Stimulated activated CD4-positive, alpha-beta T cell treated with anti-CD3 and anti-CD28 coated beads, Interleukin-2, amount 100 ng/mL, for 4 hours (primary cell): ENCODE measurements at places on chromosomes 11 and 22.

GRCh38 chr11:36510594-36510942 lies 496 bp upstream of the TRAF6 start:
- DNase-seq: no peak

DNA sequence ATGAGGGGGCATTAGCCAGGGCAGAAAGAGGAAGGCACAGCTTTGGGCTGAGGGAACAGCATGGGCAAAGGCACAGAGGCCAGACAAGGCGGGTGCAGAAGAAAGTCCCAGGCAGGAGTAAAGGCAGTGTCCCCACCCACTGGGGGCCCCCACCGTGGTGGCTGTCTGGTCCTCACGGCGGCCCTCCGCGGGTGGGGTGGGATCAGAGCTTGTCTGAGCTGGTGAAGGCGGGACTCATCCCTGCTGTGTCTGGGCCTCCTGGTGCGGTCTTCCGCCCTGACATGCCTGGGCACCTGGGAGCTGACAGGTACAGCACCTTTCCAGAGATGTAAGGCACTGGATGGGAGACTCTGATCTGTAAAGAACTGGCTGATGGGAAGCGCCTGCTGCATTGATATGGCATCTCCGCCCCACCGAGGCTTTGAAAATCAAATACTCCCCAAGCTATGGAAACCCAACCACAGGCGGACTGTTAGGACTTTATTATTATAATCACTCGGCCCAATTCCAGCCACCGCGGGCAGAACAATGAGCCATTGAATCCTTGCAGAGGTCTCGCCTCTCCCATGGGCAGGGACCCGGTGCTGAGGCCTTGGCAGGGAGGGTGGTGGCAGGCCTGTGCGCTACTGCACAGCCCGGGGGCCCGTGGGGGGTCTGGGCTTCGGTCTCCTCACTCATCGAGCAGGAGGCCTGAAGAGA lies 14.2 kb upstream of the GNB1L start:
- no peak for DNase-seq

- DNase-seq: no peak
These were observed 5.4 kb downstream of the SEC14L2 start for GRCh38 chr22:30402028-30402765.

DNA sequence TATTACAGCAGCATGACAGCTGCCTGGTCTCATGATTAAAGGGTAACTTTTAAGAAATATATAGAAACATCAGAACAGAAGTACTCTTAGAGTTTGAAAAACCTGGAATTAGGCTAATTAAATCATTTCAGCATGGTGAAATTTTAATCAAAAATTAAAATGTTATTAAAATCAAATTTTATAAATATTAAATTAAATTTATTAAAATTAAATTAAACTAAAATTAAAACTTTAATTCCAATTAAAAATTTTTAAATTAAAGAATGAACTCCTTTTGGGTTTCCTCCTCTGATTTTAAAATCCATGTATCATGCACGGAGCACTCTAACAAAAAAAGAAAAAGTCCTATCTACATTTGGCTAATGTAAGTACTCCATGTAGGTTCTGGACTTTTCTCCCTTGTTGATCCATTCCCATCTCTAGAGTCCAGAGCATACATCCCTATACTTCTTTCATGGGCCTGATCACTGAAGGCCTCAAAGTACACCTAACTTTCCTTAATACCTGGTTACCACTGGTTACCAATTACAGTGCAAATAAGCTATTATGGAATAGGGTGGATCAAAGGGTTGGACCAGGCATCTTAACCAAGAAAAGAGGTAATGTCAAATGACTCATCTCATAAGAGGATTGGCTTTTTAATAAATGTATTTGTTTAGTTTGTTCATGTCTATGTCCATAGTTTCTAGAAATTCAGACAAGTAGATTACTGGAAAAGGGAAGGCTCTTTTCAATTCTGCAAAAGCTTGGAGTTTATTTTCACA lies 48.4 kb upstream of the MUC15 start:
- no peak for DNase-seq

DNA sequence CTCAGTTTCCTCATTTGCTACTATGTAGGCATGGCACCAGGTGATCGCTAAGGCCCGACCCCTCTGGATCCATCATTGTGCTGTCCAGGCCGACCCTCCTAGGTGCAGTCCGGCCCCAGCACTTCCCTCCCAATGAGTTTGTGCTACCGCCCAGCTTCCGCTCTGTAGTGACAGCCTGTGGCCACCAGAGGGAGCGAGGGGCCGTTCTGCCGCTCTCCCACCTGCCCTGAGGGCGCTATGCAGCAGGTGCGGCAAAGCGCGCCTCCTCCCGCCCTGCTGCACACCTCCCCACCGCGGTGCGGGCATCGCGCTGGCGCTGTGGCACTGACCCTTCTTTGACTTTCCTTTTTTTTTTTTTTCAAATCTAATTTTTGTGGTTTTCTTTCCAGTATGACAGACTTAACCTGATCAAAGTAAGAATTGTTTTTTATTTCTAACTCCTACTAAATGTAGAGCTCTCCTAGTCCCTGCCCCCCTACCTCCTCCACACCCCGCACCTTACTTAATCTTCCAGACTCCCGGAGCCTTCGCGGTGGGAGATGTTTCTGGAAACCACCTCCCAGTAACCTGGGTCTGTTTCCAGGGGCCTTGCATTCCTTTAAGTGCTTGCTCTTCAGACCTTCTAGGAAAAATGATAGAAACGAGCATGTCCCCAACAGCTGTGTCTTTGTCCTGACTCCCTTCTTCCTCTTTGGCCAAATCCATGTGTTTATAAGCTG lies 73.7 kb downstream of the SCN3B start:
- peak; percentile 55 for DNase-seq

- no peak for DNase-seq
These were observed 48.2 kb upstream of the ANO1 start for GRCh38 chr11:70029861-70030380.

DNA sequence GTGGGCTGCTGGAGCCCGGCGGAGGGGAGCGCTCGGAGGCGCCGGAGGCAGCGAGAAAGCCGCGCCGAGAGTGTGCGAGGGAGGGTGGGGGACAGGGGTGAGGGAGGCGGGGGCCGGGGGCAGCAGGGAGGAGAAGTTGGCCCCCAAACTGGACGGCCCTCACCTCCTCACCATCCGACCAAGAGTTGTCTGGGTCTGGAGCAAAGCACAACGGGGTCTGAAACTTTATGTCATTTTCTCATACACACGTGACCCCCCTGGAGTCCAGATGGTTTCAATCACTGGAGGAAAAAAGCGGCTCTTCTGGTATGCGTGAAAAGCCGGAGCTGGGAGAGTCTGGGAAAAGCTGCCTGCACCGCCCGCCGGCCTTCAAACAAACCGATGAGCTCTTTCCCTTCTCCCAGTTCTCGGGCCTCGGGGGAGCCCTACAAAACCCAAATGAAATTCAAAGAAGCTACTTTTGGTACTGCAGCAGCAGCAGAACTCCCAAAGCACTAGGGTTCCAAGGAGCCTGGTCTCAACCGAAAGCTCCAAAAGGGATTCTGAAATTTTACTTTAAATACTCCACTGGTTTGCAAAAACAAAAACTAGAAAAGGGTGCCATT lies 39.7 kb upstream of the AKIP1 start:
- no peak for DNase-seq

DNA sequence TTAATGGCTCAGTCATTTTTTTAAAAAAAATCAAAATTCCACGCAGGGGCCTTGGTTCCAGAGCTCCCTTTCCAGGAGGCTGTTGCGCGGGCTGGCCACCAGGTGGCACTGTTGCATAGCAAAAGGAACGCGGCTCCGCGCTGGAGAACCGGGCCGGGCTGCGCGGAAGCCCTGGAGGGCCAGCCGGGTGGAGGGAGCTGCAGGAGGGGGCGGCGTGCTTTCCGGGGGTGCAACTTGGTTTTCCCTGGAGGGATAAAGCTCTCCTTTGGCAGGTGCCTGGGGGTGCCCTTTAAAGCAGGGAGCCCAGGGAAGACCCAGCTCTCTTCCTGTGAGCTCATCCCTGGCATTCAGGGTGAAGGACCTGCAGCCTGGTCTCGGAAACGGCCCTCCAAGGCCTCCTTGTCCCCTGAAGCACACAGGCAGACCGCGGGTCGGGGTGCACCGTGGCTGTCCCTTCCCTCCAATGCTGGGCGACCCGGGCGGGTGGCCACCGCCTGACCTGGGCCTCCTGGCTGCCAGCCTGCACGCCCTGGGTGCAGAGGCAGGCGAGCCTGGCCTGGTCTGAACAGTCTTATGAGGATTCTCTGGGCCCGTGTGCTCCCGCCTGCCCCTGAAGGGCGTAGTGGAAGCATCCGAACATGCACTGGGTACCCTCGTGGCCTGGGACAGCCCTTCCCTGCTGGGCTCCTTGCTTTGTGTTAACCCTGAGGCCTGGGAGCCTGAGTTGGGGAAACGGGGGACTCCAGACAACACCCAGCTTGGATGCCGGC lies 23.4 kb downstream of the KRTAP5-5 start:
- DNase-seq: peak; percentile 59

DNA sequence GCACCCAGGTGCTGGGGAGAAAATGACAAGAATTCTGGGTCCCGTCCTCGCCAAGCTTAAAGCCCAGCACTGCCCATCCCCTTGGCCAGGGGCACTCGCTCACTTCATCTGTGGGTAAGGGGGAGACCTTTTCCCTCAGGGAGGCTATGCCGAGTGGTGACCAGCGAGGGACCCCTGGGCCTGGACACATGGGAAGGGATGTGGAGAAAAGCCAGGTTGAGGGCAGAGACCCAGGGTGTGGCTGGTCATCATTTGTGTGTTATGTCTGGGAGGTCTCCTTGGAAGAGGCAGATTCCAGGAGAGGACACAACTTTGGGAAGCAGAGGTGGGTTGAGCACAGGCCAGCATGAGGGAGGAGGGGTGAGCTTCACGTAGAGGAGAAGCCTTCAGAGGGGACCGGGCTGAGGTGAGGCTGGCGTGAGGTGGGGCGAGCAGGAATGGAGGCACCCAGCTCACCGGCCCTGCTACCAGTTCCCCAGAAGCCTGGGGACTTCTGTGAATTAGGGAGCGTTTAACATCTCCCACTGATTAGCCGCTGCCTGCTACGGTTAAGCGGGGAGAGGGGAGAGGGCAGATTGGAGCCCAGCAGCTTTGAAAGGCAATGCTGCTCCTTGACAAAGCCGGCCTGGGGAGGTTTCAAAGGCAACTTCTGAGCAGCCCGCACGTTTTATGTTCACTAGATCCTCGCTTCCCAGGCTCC lies 25.8 kb upstream of the NECTIN1 start:
- DNase-seq: no peak

- DNase-seq: no peak
These were observed 5.7 kb upstream of the ABTB2 start for GRCh38 chr11:34363363-34364084.

- DNase-seq: no peak
These were observed 2.6 kb upstream of the MCM5 start for GRCh38 chr22:35397095-35397904.

DNA sequence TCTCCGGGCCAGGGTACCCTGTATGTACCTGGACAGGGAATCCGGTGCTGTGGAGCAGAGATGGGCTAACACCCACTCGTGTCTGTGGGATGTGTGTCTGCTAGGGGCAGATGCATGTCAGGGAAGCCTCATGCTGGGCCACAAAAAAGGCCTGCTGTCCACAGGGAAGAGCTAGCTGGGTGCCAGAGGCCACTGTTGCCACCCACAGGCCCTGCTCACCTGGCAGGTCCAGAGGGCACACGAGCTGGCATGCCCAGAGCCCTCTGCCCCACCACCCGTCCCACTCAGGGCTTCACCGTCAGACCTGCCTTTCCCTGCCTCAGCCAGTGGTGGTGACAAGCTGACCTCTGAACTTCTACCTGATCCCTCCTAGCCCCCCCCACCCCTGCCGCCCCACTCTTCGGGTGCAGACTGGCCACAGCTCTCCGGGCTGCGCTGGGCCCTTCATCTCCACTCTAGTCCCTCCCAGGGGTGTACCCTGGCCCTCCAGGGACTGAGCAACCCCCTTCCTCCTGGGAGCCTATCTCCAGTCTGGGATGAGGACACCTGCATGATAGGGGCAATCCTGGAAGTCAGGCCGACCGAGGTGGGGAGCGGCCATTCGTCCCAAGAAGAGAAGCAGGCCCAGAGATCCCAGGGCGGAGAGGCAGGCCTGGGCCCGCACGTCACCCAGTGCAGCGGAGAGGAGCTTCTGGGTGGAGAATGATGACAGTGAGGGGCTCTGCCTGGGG lies 1.4 kb downstream of the SLC25A22 start:
- no peak for DNase-seq

DNA sequence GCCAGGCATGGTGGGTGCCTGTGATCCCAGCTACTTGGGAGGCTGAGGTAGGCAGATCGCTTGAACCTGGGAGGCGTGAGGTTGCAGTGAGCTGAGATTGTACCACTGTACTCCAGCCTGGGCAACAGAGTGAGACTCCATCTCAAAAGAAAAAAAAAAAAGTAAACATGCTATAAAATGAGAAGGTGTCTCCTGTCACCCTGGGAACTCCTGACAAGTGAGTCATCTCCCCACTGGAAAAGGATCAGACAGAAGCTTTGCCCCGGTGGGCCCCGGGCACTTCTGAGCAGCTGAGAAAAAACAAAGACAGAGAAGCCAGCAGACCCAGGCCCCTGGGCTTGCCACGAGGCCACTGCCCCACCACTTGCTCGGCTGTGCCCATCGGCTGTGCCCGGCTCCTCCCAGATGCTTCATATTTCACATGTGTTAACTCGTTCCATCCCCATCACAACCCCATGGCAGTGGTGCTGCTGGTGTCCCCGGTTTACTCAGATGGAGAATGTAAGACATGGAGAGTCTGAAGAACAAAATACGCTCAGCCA lies 22.3 kb downstream of the TTLL1 start:
- no peak for DNase-seq

- DNase-seq: no peak
These were observed 51.1 kb upstream of the KCNQ1OT1 start for GRCh38 chr11:2750682-2751522.

- peak; percentile 14 for DNase-seq
These were observed 1.0 kb downstream of the SMCO4 start for GRCh38 chr11:93541884-93542810.
